ENCODE measurements at places on chromosomes 3 and 15.

- DNase-seq, result no peak
Observed at GRCh38 chr3:3799173-3800079, at the start of gene LRRN1. LRRN1 (plus strand) TSS chr3:3799431; CDS start chr3:3844642, 45,211 bp downstream.

DNA sequence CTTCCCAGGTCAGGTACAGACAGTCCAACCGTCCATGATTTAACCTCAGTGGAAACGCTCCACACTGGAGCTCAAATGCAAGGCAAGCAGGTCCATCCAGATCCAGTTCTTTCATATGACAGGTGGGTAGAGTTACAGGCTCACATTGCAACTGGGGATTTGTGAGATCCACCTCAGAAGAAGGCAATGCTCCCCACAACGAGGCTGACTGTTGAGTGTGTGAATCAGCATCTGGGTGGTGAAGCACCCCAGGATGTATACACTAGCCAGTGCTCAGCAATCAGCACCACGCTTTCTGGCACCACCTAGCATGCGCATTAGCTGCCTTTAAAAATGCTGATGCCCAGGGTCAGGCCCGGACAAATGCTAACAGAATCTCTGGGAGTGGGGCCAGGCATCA is 343.5 kb upstream of the ICE2 start:
- DNase-seq, result no peak

GRCh38 chr3:181610083-181610972 is 101.4 kb upstream of the SOX2 start:
- no peak for DNase-seq

- DNase-seq, result no peak
Observed at GRCh38 chr15:65245096-65245856, 34.0 kb upstream of the CILP start.

DNA sequence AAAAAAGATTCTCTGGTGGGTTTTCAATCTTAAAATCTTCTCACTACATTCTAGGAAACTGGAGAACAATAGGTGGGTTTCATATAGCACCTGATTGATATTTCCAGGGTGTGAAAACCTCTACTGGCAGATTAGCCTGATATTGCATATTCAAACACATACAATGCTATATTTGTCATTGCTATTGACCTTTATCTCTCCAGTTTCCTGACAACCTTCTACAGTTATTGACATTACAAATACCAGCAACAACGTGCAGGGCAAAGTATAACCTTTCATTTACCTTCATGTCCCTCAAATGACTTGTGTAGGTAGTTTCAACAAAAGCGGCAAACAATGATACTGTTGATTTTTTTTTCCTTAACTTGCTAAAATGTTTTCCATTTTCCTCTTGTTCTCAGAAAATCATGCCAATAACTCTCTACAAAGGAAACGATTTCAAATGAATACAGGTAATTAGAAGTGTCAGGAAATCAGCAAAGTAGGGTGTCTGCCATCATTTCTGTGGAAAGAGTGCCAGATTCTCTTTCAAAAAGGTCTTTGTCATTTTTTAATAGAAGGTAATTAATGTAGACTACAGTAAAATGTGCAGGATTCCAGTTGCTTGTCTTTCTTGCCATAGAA is 72.6 kb upstream of the CDIN1 start:
- DNase-seq, result no peak

GRCh38 chr3:172042136-172042662 is 2.8 kb downstream of the FNDC3B start:
- no peak for DNase-seq

DNA sequence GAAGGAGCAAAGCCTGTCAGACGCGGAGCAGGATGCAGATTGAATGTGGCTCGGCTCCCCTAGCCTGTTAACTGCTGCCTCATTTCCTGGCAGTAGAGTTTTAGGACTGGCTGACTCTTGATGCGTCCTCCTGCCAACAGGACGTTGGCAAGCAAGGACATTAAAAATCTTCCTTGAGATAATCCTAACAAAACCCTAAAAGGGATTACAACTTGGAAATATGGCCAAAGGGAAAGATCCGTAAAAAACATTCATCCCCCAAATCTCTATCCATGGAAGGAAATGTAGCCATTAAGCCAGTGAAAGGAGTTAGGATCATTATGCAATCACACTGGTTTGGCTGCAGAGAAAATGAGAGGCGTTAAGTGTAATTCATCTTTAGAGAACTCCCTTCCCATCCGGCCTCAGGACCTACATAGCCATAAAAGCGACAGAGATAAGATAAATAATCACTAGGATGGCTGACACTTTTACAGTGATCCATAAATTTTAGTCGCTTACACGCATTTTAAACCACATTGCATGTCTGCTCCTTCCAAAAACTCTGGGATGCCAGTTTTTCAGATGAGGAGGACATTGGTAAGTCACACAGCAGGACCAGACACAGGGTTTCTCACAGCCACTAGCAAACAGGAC is 44.5 kb upstream of the C3orf80 start:
- DNase-seq, result no peak

GRCh38 chr3:65894679-65895453 is 143.9 kb downstream of the MAGI1 start:
- no peak for DNase-seq

- DNase-seq, result no peak
Observed at GRCh38 chr3:187777331-187777941, 32.2 kb upstream of the BCL6 start.

GRCh38 chr3:106720510-106720909 is 656.7 kb upstream of the CCDC54 start:
- no peak for DNase-seq

- no peak for DNase-seq
Observed at GRCh38 chr3:83454353-83454752, 1504.4 kb upstream of the CADM2 start.

- DNase-seq, result no peak
Observed at GRCh38 chr3:55796533-55796932, 309.4 kb upstream of the WNT5A start.

- DNase-seq, result no peak
Observed at GRCh38 chr3:177803500-177803899, 606.2 kb upstream of the TBL1XR1 start.

- no peak for DNase-seq
Observed at GRCh38 chr15:78533331-78533730, 6.9 kb upstream of the PSMA4 start.

GRCh38 chr3:141686466-141687291 is 51.4 kb upstream of the RNF7 start:
- no peak for DNase-seq

DNA sequence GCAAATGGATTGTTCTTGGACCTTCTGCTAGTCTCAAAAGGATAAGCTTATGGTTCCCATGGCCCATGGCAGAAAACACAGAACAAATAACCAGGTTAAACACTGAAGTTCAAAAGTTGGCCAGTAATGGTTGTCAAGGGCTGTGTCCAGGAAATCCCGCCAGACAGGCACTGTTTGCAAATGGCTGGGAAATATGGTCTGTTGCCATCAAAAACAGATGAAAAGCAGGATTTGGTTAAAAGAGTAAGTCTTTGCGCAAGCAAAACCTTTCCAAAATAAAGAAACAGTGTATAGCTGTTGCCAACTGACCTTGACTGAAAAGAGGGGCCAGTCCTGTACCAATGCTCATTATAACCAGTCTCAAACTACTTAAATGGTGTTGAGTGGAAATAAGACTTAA is 58.6 kb downstream of the WWTR1 start:
- no peak for DNase-seq

- no peak for DNase-seq
Observed at GRCh38 chr15:76844096-76844495, 61.0 kb downstream of the SCAPER start.

DNA sequence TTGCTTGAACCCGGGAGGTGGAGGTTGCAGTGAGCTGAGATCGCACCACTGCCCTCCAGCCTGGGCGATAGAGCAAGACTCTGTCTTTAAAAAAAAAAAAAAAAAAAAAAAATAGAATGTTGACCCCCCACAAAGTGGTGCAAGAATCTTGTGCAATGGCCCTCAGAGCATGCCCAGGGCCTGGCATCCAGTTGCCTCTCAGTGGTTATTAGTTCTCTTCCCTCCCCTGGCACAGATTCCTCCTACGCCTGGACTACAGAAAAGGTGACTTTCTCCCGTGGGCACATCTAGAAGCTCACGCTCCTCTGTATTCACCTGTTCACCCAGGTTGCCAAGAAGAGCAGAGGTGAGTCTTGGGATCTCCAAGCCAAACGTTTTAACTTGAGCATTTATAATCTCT is 36.7 kb downstream of the ACSBG1 start:
- DNase-seq, result no peak

- no peak for DNase-seq
Observed at GRCh38 chr15:100717596-100717995, 115.2 kb downstream of the ASB7 start.

DNA sequence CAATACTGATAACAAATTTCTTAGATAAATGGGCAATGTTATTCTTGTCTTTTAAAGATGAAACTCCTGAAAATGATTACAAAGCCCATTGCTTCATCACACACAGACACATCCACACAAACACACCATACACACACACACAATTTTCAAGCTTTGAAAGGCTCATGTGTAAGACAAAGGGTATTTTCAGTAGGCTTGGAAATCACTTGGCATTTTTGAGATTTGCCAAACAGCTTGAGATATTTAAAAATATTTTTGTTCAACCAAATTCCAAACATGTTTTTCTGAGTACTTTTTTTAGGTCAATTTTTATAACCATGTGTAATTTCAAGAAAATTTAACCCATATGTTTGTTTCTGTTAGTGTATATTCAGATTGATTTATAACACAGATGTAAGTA is 283.7 kb downstream of the ROBO2 start:
- no peak for DNase-seq

GRCh38 chr15:63601026-63601703 is 4.0 kb downstream of the FBXL22 start:
- no peak for DNase-seq

DNA sequence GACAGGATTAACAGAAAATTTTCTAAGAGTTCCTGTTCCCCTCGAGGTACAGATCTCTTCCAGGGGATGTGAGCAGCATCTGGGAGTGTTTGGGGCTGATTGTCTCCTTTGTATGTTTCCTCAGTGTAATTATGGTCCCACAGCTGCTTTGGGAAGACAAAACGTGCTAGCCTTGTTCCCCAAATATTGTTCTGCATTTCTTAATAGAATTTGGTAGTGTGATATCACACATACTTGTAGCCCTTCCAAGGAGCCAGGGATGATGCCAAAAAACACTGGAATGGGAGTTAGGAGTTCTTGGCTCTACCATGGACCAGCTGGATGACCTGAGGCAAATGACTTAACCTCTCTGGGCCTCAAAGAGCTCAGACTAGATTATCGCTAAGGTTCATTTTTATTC is 19.0 kb upstream of the AGBL1 start:
- no peak for DNase-seq

DNA sequence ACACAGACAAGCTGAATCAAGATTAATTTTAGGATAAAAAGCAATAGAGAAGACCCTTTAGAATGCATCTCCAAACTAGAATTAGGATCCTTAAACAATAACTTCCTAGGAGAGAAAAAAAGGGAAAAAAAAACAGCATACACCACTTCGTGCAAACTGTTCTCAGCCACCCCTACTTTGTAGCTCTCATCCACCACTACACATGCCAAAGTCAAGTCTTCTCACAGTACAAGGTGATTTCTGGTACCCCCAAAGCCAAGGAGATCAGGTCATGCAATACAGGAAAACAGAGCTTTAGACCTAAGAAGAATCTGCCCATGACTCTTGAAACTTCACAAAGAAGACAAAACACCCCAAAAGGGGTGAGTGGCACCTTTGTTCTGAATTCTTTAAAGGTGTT is 166.9 kb downstream of the SUCNR1 start:
- DNase-seq, result no peak

- no peak for DNase-seq
Observed at GRCh38 chr15:33242165-33242564, 47.7 kb upstream of the FMN1 start.

DNA sequence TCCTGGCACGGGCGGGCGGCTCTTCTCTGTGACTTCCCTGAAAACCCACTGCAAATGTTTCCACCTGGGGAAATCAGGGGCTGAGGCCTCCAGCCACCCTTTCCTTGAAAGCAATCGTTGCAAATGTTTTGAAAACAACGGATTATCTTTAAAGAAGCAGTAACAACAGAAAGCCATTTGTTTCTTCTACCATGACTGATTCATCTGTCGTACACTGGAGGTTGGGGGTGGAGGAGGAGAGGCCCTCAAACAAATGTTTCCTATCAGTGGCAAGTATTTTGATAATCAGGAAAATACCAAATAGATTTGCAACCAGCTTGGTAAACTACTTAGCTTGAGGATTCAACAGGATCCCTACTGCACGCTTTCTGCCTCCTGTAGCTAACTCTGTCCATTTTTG is 114.9 kb downstream of the PDZRN3 start:
- no peak for DNase-seq

GRCh38 chr3:16529264-16529663 is 15.8 kb upstream of the RFTN1 start:
- DNase-seq, result no peak

DNA sequence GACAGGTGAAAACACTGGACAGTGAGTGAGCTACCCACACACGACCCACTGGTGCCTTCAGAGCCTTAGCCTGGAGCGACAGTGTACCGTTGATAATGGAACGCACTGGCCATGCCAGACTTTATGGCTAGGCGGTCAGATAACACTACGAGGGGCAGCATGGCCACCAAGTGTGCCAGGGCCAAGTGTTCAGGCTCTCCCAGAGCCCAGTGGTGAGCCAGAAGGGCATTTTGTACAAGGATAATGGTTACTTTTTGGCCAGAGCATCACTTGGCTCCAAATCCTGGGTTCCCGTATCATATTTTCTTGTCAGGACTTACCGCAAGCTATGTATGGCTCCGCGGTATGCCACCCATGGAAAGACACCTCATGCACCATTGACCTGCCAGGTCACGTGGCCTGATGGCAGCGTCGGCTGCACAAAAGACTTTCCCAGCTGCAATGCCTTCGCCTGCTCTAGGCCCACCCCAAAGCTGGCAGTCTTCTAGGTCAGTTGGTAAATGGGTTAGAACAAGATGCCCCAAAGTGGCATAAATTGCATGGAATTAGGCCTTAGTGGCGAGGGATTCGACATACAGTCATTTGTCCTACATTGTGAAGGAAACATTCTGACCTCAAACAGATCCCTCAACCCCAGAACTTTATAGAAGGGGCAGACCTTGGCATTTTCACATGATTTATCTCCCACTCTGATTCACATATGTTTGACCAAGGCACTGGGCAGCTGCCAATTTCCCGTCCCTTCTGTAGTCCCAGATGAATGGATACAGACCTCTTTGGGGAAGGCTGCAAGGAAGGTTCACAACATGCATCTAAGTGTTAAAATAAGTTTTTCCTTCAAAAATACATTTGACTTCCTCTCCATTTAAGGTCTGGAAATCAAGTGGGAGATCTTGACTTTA is 12.2 kb upstream of the SLC28A1 start:
- no peak for DNase-seq
